Stimulated activated CD4-positive, alpha-beta T cell treated with anti-CD3 and anti-CD28 coated beads, Interleukin-15, amount 100 ng/mL, for 1 hour (primary cell): ENCODE measurements at places on chromosomes 4 and X.

DNA sequence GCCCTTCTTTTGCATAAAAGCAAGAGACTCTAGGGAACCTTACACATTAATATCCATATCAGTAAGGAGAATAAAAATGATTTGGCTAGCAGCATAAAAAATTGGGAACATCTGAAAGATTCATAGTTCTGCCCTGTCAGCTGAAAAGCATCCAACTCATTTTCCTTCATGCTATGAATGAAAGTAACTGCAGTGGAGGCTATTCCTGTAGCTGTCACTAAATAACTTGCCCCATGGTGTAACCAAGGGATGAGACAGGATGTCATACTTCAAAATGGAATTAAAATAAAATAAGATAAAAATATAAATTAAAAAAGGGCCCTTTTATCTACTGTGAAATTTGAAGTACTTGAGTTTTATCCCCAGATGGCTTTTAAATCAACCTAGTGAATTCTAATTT is 878.8 kb downstream of the C4orf33 start:
- DNase-seq, result no peak

DNA sequence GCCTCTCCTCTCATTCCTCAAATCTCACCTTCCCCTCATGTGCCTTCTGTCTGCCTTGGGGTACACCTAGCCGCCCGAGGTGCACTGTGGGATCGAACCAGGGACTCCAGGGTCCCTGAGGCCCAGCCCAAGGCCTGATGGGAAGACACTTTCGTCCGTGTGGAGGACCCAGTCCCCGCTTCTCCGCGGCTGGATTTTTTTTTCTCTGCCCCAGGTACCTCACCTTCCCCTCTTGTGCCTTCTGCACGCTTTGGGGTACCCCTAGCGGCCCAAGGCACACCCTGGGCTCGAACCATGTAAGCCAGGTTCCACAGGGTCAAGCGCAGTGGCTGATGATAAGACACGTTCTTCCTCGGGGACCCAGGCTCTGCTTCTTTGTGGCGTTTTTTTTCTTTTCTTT is 530.7 kb downstream of the CWH43 start:
- no peak for DNase-seq

- no peak for DNase-seq
Observed at GRCh38 chrX:155745792-155746191, 133.0 kb upstream of the TMLHE start.

DNA sequence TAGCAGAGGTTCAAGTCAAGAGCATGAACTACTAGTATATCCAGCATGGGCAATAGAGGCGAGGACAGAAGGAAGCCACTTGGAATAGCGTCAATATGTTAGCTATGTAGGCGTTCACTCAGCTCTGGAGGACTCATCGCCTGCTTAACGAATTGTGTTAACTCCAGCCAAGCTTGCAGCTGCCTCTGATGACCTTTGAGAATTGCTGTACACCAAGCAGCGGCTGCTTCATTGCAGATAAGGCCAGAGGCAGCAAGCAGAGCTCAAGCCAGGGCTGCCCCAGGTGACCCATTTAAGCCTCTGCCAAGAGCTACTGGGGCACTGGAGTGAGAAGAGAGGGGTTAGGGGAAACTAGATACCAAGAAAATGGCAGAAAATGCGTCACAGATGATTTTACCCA is 160.2 kb upstream of the IGFBP7 start:
- no peak for DNase-seq

GRCh38 chr4:67456577-67457196 is 88.6 kb downstream of the CENPC start:
- DNase-seq, result no peak

DNA sequence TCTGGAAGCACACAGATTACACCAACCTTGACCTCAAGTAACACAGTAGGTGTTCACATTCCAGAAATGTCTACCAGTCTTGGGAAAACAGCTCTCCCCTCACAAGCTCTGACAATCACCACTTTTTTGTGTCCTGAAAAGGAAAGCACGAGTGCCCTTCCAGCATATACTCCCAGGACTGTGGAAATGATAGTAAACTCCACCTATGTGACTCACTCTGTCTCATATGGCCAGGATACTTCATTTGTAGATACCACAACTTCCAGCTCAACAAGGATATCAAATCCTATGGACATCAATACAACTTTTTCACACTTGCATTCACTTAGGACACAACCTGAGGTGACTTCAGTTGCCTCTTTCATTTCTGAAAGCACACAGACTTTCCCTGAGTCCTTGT is 46.9 kb downstream of the ADGRG4 start:
- DNase-seq, result no peak

DNA sequence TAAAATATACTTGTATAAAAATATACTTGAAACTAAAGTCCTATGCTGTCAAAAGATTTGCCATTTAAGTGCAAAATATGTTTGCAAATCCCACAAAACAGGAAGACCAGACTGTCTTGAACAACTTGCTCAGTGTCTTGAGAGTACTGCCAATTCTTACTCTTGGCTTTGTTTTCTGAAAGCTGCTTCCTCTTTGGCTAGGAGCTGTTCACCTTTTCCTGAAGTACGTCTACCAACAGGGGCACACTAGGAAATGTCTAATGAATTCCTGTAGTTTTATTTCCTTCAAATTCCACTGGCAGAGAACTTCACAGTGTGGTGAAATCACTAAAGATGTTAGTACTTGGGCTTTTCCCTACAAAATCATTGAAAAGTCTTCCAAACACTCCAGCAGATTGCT is 46.4 kb upstream of the ABCG2 start:
- no peak for DNase-seq

GRCh38 chr4:85302756-85303155 is 172.2 kb upstream of the ARHGAP24 start:
- no peak for DNase-seq

GRCh38 chrX:147848543-147849443 is 62.9 kb upstream of the FMR1 start:
- DNase-seq, result no peak

GRCh38 chr4:40270609-40271008 is 64.5 kb upstream of the CHRNA9 start:
- no peak for DNase-seq

DNA sequence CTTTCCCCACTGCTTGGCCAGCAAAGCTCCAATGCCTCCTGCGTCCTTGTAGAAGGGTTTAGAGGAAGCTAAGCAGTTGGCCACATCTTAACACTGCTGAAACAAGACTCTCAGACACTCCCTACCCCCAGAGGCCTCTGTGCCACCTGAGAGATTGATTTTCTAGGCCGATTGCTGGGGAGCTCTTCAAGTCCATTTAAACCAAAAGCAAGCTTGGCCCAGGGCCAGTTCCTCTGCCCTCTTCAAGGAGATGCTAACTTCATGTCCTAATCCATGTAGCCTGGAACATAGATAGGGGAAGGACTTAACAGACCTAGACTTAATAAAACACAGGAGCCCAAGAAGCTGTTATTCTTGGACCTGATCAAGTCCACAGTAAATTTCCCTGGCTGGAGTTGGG is 27.2 kb upstream of the FMR1NB start:
- no peak for DNase-seq

DNA sequence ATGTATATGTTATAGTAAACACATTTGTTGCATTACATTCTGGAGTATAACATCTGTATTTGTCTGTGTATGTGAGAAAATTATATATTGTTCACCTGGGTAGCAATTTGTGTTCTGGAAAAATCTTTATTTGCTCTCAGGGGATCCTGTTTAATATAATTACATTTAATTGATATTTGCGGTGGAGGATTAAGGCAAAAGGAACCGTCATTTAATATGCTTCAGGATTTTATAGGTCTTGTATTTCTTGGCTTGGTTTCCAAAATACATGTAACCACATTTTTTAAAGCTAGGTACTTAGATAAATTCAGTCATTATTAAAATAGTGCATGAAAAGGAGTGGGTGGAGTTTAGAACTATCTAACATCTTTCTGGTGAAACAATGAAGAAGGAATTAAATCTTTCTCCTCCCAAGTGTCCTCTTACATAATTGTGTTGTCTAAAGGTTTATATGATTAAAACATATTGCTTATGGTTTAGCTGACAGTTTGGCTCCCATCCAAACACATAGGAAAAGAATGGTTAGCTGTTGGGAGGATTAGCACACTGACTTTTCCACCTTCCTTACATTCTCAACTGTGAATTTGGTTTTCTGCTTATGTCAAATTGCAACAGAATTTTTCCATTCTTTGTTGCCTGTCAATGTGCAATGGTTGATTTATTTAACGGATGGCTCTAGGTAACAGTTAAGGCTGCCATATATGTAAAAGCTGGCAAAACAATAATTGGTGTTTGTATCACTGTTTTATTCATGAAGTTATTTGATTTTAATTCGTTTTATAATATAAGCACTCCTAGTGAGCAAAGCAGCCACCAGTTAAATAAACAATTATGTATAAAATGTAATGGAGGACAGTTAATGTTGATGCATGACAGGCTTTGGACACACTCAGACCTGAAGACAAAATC is 250.8 kb upstream of the SFRP2 start:
- no peak for DNase-seq

GRCh38 chr4:89266128-89266527 is 41.5 kb downstream of the GPRIN3 start:
- DNase-seq, result no peak

- DNase-seq, result no peak
Observed at GRCh38 chr4:125387770-125388169, 73.0 kb downstream of the FAT4 start.

- DNase-seq, result peak; percentile 94
Observed at GRCh38 chr4:80184053-80184824, 13.1 kb upstream of the PRDM8 start.

GRCh38 chr4:159281771-159282170 is 178.9 kb downstream of the RAPGEF2 start:
- no peak for DNase-seq

DNA sequence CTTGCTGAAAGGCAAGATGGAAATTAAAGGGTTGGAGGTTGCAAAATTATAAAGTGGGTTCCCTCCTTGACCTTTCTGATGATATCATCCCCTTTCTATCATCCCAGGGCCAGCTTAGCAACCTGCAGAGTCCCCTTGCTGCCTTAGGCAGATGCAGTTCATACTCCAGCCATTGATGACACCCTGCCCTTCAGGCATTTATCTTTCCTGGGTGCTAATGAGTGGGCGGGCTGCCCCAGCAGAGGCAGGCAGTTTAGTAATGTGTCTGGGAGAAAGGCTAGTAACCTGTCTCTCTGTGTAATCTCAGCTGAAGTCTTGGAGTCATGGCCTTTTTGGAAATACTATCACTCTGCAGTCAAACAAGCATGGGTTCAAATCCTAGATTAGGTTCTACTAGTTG is 3.8 kb upstream of the FRMPD3 start:
- no peak for DNase-seq

- DNase-seq, result no peak
Observed at GRCh38 chr4:177974461-177974860, 532.2 kb upstream of the AGA start.

DNA sequence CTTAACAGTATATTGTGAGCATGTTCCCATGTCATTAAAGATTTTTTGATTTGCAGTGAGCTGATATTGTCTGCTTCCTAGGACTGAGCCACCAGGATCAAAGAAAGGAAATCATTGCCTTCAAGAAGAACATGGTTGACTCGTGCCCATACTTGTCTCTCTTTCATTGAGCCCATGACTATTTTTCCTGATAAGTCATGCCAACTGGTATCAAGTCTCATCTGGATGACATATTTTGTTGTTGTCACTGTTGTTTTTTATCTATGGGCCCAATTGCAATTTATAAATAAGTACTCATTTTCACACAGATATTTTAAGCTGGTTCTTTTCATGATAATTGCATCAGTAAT is 10.2 kb upstream of the RHOH start:
- DNase-seq, result no peak

GRCh38 chr4:6873291-6873690 is 36.3 kb upstream of the TBC1D14 start:
- DNase-seq, result no peak

GRCh38 chr4:149176039-149176438 is 639.6 kb downstream of the IQCM start:
- no peak for DNase-seq

DNA sequence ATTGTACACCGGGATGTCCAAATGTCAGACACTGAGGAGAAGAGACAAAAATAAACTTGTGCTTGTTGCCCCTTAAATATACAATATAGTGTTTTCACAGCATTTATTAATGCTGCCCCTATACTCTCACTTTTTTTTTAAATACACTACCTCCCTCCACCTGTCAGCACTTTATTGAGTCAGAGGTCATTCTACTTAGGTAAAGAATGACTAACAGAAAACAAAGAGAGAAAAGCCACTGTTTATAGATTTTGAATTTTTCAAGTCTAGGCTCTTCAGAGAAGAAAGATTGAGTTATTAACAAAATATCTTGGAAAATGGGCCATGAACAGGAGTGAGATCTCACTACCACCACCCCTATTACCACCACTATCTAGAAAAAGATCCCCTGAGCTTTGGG is 58.1 kb downstream of the NIPAL1 start:
- no peak for DNase-seq

DNA sequence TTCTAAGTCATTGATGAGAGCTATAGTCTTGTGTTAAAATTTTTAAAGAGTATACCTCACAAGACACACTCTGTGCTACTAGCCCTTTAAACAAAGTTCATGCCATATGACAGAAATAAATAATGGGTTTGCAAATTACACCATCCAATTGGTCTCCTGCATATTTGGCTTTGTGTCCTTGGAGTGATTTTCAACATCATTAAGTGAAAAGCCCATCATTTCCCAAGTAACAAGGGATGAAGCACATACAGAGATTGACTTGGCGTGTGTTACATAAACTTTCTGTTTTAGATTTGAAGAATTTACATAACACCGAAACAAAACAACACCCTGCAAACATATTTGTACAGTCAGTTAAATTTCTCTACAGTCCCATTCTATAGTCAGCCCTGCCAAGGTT is 216.9 kb upstream of the NEIL3 start:
- no peak for DNase-seq

GRCh38 chrX:99371976-99372595 is 1038.0 kb downstream of the PCDH19 start:
- no peak for DNase-seq

- no peak for DNase-seq
Observed at GRCh38 chrX:152958047-152958446, 35.9 kb downstream of the PNMA5 start.

- DNase-seq, result no peak
Observed at GRCh38 chr4:111671756-111672155, 473.5 kb upstream of the FAM241A start.

DNA sequence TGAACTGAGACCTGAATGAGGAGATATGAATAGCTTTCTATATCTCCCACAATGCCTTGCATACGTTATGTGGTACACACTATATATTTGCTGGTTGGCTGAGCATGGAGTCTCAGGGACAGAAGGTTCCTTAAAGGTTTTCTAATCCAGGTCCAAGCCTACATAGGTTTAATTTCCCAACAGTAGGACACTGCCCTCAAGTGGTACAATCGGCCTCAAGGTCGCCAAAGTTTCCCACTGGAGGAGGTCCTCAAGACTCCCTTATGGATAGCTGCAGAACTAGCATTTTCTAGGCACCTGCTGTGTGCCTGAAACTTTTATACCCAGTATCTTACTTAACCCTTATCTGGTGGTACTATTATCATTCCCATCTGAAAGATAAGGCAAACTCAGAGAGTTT is 21.0 kb upstream of the EFNB1 start:
- no peak for DNase-seq

DNA sequence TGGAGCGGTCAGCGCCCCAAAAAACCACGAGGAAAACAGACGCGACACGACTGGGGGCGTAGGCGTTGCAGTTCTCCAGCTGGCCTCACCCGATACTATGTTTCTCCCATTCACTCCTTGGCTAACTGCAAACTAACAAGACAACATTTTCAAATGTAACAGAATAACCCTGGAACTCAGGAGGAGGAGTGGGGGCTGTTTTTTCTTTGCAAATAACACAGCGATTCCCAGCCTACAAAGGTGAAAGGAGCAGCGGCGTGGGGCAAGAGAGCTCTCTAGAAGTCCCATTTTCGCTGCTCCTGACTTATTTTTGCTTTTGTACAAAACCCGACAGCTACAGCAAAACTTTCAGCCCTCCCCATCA is 1.6 kb downstream of the SOX3 start:
- no peak for DNase-seq
